CD4-positive, alpha-beta T cell (primary cell): ENCODE measurements at places on chromosomes 16 and 17.

GRCh38 chr16:71402007-71402406, 39.8 kb downstream of the TLE7 start:
- DNase-seq: no peak

DNA sequence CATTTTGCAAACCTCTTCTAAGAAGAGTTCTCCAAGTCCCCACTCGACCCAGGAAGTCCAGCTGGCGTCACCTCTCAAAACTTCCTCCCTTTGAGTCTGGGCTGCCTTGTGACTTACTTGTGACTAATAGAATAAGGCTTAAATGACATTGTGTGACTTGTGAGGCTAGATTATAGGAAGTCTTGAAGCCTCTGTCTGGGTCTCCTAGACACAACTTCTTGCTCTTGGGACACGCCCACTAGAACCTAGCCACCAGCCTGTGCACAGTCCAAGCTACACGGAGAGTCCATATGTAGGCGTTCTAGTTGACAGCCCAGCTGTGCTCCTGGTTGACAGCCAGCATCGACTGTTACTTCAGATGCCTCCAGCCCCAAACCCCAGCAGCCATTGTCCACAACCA, 66.7 kb upstream of the TANC2 start:
- no peak for DNase-seq

DNA sequence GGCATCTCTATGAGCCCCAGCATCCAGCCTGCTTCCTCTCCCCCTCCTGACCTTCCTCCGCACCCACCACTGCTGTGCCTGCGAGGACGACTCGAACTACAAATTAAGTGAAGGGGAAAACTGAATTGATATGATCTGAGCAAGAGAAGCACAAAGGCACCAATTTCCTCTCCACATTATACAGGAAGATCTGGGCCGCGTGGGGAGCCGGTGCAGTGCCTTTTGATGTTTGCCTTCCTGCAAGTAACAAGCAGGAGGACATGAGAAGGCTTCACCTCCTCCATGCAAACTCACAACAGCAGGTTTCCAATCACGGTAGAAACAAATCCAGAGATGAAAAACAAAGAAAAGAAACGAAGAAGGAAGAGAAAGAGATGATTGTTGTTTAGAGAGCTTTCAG, 57.8 kb upstream of the MMP2 start:
- no peak for DNase-seq

GRCh38 chr16:65406116-65406515, 284.3 kb upstream of the CDH11 start:
- DNase-seq: no peak

GRCh38 chr16:85838381-85838780, 38.9 kb downstream of the COX4I1 start:
- no peak for DNase-seq

GRCh38 chr17:63676584-63676983, 23.3 kb downstream of the LIMD2 start:
- DNase-seq: no peak

DNA sequence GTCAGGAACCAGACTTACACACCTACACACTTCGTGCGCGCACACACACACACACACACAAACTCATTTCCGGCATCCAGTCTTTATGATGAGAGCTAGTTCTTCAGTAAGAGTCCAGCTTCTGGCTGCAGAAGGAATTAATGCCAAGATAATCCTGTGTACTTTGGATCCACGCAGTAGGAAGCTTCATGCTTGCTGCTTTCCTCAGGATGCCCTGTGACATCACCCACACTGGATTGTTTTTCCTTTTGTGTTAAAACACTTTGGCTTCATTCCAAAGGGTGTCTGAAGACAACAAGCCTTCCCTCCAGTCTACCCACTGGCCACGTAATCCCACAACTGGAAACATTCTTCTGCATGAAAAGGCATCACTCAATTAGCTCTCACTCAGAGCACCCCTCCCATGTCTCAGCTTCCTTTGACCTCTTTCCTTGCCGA, 35.4 kb downstream of the KCNJ16 start:
- DNase-seq: no peak

DNA sequence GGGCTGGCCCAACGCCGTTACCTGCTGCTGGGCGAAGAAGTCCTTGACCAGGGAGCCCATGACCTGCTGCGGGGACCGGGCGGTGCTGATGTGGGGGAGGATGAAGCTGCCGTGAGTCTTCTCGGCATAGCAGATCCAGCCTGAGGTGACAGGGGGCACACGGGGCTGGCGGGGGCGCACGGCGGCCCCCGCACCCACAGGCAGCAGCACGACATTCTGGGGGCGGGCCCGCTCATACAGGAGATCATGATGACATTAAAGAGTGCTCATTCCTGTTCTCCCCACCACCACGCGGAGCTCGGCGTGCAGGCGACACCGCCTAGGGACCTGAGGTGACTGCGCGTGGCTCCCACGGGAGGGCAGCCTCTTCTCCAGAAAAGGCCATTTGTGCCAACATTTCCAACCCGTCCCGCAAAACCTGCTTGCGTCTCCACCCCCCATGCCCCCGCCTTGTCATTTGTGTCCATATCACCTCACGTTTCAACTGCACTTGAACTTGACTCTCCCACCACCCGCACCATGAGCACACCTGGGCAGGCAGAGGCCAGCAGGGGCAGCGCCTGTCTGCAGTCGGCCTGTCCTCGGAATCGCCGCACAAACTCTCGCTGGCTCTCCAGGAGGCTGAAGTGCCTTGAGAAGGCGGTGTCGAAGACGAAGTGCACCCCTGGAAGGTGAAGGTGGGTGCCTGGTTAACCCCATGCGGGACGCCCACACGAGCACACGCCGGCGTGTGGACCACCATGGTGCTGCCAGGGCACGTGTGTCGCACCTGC, 6.4 kb downstream of the CIAO3 start:
- no peak for DNase-seq

DNA sequence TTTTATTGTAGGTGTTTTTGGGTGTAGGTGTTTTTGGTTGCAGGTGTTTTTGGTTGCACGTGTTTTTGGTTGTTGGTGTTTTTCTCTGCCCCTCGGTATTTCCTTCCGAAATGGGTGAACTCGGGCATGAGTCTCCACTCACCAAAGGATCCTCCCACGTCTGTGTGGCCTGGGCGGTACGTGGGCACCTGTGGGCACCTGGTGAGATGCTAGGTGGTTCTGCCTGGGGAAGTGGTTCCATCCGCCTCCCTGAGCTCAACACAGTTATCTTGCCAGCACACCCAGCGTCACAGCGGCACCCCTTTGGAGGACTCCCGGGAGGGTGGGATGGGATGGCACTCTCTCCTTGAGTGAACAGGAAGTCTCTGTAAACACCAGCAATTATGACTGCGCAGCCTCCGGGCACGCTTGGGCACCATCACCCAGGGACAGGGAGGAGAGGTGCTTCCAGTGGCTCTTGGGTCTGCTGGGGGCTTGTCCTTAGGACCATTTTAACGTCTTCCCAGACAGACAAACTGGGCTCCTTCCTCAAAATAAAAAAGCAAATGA, 29.8 kb downstream of the COX4I1 start:
- no peak for DNase-seq

GRCh38 chr17:8151120-8151640, 1.0 kb downstream of the PER1 start:
- DNase-seq: peak; percentile 82
